Activated effector memory CD4-positive, alpha-beta T cell treated with Interleukin-2 at 50 U/mL for 16 hours (primary cell): ENCODE measurements at places on chromosomes 1 and 21.

DNA sequence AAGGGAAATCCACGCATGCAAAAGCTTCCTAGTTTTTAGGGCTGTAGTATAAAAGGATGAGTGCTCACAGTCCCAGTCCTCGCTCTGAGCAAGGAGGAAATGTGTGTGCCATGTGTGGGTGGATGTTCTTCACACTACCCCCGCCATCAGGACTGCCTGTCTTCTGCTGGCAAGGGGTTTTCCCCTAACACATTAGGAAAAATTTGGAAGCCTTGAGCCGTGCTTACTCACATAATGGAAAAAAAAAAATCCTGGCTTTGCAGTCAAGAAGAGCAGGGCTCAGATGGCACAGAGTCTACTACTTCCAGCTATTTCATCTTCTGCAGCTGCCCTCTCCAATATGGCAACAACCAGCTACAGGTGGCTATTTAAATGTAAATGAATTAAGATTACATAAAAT lies 363.1 kb downstream of the PLPP3 start:
- no peak for DNase-seq

DNA sequence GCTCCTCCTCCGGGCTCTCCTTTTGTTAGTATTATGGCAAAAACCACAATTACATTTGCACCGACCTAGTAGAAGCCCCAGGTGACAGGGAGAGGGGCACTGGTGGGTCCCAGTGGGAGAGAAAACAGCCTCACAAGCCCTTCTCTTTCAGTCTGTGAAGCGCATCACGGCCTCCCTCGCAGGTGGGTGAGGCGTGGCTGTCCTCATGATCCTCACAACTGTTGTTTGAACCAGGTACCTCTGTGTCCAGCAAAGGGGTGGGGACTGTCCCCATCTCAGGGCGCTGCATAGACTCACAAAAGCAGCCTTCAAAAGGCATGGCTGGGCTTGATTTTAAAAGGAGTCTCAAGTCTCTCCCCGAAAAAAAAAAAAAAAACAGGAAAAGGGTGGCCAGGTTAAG lies 7.9 kb upstream of the C2CD2 start:
- DNase-seq: no peak

- no peak for DNase-seq
Observed at GRCh38 chr1:147337040-147337630, 94.7 kb downstream of the CHD1L start.

DNA sequence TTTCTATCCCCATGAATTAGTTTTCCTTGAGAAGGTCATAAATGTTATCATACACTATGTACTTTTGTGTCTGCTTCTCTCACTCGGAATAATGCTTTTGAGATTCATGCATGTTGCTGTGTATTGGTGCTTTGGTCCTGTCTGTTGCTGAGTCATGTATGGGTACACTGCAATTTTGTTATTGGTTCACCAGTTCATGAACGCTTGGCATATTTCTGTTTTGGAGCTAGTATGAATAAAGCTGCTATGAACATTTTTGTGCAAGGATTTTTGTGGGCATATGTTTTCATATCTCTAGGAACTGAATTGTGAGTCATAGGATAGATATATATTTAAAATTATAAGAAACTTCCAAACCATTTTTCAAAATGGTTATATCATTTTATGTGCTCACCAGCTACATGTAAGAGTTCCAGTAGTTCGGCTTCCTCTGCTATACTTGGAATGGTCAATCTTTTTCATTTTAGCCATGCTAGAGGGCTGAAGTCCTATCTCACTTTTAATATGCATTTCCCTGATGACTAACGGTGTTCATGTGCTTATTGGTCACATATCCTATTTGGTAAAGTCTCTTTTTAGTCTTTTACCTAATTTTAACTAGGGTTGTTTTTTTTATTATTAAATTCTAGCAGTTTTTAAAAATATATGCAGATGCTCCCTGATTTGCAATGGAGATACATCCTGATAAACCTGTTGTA lies 38.2 kb downstream of the ETS2 start:
- DNase-seq: no peak

DNA sequence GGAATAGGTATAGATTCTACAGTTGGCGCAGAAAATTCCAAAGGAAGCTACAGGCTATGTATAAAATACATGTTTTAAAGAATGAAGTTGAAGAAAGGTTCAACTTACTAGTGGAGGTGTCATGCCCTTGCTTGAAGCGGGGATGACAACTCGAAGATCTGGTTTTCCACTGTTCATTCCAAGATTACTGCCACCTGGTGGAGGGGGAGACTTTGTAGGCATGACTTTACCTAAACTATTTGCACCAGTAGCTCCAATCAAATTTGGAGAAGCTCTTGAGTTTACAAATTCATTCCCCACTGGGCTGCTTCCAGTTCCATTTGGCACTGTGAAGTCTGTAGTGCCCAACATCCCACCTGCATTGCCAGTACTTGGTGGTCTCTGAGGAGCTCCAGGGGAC lies 81.7 kb downstream of the AXDND1 start:
- DNase-seq: no peak

DNA sequence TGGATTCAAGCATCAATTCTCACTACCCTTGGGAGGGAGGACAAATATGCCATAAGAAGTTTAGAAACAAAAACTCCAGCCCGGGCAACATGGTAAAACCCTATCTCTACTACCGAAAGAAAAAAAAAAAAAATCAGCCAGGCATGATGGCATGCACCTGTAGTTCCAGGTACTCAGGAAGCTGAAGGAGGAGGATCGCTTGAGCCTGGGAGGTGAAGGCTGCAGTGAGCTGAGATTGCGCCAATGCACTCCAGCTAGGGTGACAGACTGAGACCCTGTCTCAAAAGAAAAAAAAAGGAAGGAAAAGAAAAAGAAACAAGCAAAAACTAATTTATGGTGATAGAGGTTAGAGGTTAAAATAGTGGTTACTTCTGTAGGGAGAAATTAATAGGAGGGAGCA lies 9.6 kb downstream of the ZNF644 start:
- no peak for DNase-seq

GRCh38 chr1:220487297-220487820 lies 40.6 kb upstream of the MARK1 start:
- DNase-seq: no peak

DNA sequence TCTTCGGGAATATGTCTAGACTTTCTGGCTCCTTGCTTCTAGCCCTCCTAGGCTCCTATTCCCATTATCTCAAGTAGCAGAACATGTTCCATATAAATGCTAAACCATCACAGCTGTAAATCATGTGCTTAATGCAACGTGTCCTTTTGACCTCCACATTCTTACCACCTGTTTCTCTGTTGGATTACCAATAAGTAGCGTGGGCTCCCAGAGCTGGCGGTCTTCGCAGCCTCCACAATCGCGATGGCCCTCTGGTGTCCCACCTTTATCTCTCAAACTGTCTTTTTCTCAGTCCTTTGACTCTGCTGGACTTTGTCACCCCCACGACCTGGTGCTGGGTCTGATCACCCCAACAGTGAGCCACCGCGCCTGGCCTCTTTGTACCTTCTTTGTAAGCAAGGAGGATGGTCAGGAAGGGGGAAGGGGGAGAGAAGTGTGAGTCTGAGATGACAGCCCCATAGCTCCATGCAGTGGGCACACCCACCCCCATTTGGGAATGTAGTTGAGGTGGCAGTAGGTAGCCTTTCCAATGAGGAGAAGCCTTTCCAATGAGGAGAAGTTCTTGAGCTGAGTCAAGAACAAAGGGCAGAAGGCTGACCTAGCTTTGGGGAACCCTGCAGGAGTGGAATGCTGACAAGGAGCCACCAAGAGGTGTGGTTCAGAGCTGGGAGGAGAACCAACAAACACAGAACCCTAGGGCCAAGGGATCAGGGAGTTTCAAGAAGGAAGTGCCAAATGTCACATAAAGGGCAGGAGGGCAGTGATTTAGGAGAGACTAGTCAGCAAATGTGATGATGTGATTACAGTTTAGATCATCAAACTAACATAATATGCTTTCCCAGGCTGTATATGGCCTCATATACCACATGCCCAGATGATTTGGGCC lies 14.2 kb downstream of the TRAF5 start:
- no peak for DNase-seq

GRCh38 chr1:176211396-176212165 lies 4.5 kb upstream of the COP1 start:
- no peak for DNase-seq

GRCh38 chr1:14181191-14181795 lies 417.2 kb upstream of the KAZN start:
- DNase-seq: no peak

DNA sequence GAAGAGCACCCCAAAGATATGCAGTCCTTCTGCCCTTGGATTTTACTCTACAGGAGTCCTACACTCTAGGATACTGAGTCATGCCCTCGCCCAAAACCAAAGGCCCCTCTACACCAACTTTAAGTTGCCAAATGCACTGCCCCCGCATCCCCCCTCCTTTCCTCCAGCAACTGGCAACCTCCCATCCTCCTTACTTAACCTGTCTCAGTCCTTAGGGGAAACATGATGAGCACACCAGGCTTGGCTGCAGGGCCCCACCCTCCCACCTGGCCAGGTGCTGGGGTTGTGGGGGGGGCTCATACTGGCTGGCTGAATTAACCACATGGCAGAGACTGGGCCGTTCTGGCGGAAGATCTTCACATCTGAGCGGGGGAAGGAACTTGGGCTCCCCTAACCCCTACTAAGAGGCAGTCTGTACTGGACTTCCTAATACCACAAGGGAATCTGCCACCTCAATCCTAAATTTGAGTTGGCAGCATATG lies 1.2 kb downstream of the HDGF start:
- no peak for DNase-seq

GRCh38 chr1:33142483-33143064 lies 39.3 kb downstream of the TRIM62 start:
- no peak for DNase-seq

DNA sequence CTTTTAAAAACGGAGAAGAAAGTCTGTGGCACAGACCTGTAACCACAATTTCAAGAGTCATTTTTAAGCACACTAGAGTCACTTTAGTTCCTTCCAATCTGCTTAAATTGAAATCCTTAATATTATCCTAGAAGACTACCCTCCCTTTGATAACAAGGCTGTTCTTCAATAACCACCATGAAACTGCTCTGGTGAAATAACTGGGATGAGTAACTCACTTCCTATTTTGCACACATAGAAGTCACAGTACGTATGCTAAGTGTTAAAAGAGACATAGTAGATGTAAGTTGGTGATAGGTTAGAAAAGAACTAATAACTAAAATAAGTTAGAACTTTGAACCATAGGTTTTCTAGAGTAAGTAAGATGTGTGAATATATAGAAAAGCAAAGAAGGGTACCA lies 107.8 kb downstream of the NME7 start:
- no peak for DNase-seq

DNA sequence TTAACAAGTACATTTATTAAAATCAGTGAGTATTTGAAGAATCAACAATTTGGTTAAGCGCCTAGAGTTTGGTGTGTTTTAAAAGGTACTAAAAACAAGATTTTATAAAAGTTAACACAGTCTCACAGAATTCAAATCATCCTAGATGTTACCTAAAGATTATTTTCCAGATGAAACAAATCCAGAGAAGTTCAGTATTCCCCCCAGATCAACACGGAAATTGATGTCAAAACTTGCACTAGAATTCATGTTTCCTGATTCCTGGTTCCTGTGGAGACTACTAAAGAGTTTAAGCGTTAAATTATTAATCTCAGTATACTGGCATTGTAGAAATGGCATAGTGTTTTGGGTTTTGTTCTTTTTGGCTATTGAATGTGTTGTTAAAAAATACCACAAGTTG lies 1.4 kb downstream of the PTBP2 start:
- no peak for DNase-seq

DNA sequence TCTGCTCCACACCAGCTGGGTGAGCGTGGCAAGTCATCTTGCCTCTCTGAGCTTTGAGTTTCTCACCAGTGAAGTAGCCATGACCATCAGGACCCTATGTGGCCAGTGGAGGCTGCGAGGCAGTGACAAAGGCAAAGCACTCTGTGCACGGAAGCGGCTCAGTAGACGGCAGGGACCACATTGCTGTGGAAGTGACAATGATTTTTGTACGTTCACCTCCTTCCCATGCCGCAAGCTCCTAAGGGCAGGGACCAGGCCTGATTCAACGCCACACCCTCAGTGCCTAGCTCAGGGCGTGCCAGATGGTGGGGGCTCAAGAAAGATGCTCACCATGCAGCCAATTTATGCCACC lies 210.5 kb downstream of the MATN1 start:
- no peak for DNase-seq

DNA sequence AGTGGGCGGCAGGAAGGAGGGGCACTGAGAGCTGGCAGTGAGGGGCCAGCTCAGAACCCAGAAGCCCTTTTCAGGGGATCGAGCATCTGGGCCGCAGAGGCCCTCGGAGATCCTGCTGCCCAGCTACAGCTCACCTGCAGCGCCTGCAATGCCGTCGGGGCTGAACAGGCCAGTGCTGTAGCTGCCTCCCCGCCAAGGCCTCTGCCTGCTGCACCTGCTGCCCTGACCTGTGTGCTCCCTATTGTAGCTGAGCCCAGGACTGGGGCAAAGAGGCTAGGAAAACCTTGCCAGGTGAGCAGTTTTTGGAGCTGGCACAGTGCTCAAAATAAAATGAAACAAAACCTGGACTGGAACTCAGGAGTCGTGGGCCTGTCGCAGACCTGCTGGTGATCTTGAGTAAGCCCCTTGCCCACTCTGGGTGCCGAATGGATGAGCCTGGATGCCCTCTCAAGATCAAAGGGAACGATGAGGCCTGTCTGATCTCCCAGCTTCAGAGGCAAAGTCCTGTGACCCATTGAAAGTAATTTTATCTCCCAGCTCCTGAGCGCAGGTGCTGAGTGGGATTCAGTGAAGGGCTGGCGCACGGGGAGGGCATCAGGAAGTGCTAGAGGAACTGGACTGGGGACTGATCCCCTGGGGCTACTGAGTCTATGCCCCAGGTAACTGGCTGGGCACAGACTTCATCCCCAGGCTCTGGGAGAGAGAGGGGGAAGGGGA lies 154.6 kb downstream of the FOXD2 start:
- DNase-seq: no peak

- no peak for DNase-seq
Observed at GRCh38 chr21:19440792-19441655, 1037.4 kb upstream of the TMPRSS15 start.

- DNase-seq: no peak
Observed at GRCh38 chr1:199954699-199955098, 72.8 kb upstream of the NR5A2 start.

- DNase-seq: no peak
Observed at GRCh38 chr1:240462766-240463395, 149.1 kb downstream of the GREM2 start.

DNA sequence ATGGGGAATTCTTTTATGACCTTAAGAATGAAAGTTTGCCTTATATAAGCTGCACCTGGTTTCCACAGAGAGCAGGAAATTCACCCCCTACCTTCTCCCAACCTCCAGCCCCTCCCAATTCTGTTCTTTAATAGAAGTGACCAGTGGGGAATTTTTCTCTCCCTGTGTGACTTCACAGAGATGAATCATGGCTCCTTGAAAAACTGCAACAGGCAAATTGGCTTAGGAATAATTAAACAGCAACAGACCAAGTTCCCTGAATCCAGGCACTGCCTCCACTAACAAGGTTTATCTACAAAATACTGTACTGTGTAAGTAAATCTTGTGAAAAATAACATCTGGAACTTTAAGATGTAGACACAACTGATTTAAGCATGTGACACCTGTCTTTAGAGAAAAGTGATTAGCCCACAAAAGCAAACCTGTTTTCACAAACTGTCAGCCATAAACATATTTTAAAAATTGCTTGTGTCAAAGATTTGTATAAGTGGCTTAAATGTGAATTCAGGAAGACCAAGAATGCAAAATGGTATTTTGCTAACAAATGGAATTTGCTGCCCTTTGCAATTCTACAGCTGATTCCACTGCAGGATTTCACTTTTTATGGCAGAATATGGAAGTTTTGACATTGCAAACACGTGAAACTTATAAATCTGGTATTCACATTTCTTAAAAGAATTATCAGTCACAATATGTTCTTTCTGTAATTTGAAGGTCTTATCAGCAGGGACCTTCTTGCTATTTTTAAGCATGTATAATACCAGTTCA lies 54.0 kb downstream of the ALG14 start:
- no peak for DNase-seq
